ENCODE measurements at places on chromosomes 4 and X.

DNA sequence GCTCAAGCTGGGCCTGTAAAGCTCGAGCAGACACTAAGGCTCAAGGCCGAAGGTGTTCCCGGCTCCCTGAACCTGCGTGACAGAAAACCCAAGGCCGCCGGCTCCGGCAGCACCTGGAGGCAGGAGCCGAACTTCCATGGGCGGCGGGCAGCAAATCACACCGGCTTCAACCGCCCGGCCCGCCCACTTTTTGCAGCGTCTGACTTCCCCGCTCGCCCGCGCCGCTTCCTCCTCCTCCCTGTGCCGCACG lies 940 bp upstream of the NSD2 start:
- DNase-seq = peak; percentile 91
- H3K36me3 ChIP-seq = peaks cover 12% of the 10 kb centered on the region
- no peaks in the 10 kb centered on the region for H3K27me3 ChIP-seq
- peaks cover 28% of the 10 kb centered on the region for H3K4me1 ChIP-seq
- peak overlapping the region; percentile 93 for H3K27ac ChIP-seq

DNA sequence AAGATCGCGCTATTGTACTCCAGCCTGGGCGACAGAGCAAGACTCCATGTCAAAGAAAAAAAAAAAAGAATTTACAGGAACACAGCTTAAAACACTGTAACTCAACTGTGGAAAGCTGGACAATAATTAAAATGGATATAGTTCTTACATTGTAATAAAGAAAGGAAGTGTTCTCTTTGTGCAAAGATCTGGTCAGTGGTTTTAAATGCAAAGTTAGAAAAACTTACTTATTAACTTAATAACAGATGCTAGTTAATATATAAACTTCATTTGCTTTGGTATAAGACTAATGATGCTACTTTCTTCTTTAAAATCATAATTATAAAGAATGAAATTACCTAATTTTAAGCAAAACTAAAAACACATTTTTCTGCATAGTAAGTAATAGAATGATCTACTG lies 2024.1 kb upstream of the TENM3 start:
- no peaks in the 10 kb centered on the region for H3K4me1 ChIP-seq
- peaks cover 2% of the 10 kb centered on the region for H3K27me3 ChIP-seq
- no peak overlapping the region for H3K27ac ChIP-seq
- no peak overlapping the region for H3K4me3 ChIP-seq
- peaks cover 1% of the 10 kb centered on the region for H3K36me3 ChIP-seq

DNA sequence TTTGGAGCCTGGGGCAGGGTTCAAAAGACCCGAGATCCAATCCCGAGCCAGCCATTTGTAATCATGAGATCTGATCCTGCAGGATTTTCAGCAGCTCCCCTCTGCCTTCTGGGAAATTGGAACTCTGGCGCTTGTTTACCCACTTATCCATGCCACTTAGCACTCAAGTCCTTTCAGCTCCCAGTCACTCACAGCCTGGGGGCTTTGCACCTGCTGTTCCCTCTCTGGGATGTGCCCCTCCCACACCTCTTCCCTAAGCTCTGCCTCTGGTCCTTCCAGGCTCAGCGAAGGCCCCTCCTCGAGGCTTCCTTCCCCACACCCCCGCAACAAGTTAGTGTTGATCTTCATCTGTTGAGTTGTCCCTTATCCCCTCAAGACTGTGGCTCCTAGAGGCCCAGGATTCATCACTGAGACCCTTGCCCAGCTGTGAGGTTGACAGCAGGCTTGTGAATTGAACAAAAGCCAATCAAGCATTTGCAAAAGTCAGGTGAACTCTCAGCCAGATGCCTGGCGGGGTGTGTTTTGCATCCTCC lies 99.1 kb upstream of the AFAP1 start:
- no peak overlapping the region for H3K4me3 ChIP-seq
- peaks cover 26% of the 10 kb centered on the region for H3K27me3 ChIP-seq
- no peaks in the 10 kb centered on the region for H3K36me3 ChIP-seq
- DNase-seq = no peak
- peaks cover 12% of the 10 kb centered on the region for H3K4me1 ChIP-seq

- no peak overlapping the region for H3K27ac ChIP-seq
- H3K36me3 ChIP-seq = peaks cover 10% of the 10 kb centered on the region
- peaks cover 8% of the 10 kb centered on the region for H3K4me1 ChIP-seq
- DNase-seq = no peak
Observed at GRCh38 chrX:41858161-41858775, 65.1 kb downstream of the CASK start.

DNA sequence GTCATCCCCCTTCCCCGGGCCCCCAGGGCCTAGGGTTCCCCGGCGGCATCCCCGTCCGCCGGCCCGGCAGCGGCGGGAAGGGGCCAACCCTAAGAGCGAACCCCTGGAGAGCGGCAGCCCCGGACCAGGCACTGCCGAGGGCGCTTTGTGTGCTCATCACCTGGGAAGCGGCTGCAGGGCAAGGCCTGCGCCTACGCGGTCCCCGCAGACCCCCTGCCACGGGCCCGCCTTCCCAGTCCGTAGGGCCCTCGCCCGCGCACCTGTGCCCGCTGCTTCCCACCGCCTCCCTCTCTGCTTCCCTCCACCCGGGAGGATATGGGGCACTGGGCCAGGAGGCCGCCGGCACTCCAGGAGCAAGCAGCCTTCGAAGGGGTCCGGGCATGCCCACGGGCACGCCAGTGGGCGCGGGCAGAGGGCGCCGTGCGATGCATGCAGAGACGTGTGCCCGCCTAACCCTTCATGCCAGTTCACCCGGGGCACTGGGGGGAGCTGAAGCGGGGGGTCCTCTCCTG lies 2.6 kb downstream of the FLNA start:
- H3K27me3 ChIP-seq = no peaks in the 10 kb centered on the region
- peak overlapping the region; percentile 83 for H3K27ac ChIP-seq
- peaks cover 11% of the 10 kb centered on the region for H3K4me1 ChIP-seq
- no peak for DNase-seq
- H3K4me3 ChIP-seq = peak overlapping the region; percentile 83

- peaks cover 53% of the 10 kb centered on the region for H3K4me1 ChIP-seq
- DNase-seq = no peak
- H3K27ac ChIP-seq = no peak overlapping the region
- H3K4me3 ChIP-seq = no peak overlapping the region
- peaks cover 12% of the 10 kb centered on the region for H3K36me3 ChIP-seq
Observed at GRCh38 chrX:154720067-154720466, 30.8 kb downstream of the GAB3 start.

DNA sequence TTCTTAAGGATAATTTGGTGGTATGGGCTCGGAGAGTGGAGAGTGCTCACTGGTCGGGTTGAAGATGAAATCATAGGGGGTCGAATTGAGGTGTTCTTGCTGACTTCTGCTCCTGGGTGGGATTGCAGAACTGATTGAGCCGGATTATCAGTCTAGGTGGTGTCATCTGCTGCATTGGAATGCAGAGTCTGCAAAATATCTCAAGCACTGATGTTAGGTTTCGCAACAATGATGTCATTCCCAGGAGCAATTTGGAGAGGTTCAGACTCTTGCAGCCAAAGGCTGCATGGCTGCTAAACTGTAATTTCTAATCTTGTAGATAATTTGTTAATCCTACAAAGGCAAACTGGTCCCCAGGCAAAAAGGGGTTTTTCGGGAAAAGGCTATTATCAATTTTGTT lies 67.7 kb downstream of the RHOH start:
- DNase-seq = no peak
- peaks cover 41% of the 10 kb centered on the region for H3K4me1 ChIP-seq
- H3K27ac ChIP-seq = peak overlapping the region; percentile 96
- H3K4me3 ChIP-seq = no peak overlapping the region

DNA sequence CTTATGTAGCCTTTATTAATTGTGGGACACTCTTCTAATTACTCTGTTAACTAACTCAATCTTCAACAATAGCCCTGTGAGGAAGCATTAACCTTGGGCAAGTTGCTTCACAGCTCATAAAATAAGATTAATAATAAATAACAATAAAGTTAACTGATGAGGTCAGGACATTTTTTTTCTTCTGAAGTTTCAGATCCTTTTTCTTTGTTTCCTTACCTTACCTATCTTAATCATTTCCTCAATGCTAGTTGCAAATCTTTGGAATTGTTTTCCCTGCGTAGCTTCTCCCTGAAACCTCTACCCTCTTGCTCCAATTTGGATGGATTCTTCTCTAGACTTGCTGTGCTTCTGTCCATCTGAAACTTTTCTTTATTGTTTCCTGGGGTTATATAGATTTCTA lies 17.5 kb upstream of the PLAC8 start:
- no peak for DNase-seq
- no peak overlapping the region for H3K27ac ChIP-seq
- H3K36me3 ChIP-seq = peaks cover 35% of the 10 kb centered on the region
- H3K4me3 ChIP-seq = no peak overlapping the region
- H3K27me3 ChIP-seq = no peaks in the 10 kb centered on the region

GRCh38 chr4:56817840-56818491 lies 3.5 kb downstream of the SPINK2 start:
- H3K4me3 ChIP-seq = peak overlapping the region; percentile 64
- peaks cover 15% of the 10 kb centered on the region for H3K27me3 ChIP-seq
- H3K36me3 ChIP-seq = peaks cover 9% of the 10 kb centered on the region
- H3K27ac ChIP-seq = peak overlapping the region; percentile 97

DNA sequence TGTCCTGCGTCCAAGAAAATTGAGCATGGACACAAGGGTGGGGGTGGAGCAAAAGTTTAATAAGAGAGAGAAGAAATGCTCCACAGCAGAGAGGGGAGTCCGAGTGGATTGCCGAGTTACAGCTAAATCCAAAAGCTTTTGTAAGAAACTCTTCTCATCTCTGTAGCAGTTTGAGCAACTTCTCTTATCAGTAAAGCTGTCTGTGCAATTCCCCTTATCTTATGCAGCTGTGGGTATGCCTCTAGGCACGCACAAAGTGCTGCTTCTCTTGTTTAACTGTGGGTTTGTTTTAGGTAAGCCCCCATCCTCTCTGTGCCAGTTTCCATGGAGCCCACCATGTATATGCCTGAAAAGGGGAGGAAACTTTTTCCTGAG lies 44.8 kb downstream of the HMGB2 start:
- peaks cover 6% of the 10 kb centered on the region for H3K36me3 ChIP-seq
- DNase-seq = no peak
- H3K27me3 ChIP-seq = no peaks in the 10 kb centered on the region
- H3K4me1 ChIP-seq = peaks cover 9% of the 10 kb centered on the region
- H3K27ac ChIP-seq = no peak overlapping the region
- H3K4me3 ChIP-seq = peak overlapping the region; percentile 54

DNA sequence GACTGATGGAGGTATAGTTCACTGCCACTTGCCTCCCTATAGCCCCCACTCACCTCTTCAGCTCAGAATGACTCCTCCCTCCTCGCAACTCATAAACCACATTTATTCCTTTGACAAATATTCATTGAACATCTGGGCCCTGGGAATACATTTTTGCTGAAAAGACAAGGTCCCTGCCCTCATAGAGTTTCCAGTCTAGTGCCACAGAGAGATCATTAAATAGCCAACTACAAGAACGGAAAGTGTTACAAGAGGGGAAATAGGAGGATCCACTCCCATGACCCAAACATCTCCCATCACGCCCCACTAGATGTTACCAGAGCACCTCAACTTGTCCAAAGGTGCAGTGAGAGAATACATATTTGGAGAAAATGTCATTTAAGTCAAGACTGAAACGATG lies 3.2 kb upstream of the KLF3 start:
- no peak for DNase-seq
- peak overlapping the region; percentile 17 for H3K4me3 ChIP-seq
- H3K36me3 ChIP-seq = peaks cover 10% of the 10 kb centered on the region
- peak overlapping the region; percentile 2 for H3K27ac ChIP-seq
- peaks cover 32% of the 10 kb centered on the region for H3K4me1 ChIP-seq

DNA sequence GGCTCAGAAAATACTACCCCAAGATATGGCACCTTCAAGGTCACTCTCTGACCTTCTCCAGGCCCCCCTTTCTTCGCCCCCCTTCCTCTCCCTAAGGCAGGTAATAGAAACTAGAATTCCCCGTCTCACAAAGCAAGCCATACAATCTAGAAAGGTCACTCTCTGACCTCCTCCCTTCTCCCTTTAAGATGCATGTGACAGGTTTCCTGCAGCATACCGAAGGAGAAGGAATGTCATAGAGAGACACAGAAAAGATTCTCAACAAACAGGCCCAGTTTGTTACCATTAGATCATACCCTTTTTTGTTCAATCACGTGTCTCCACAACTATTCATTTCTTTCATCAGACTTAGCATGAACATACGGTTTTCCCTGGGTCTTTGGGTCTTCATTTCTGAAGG lies 51.2 kb upstream of the RBMXL3 start:
- no peaks in the 10 kb centered on the region for H3K27me3 ChIP-seq
- H3K4me1 ChIP-seq = no peaks in the 10 kb centered on the region
- no peaks in the 10 kb centered on the region for H3K36me3 ChIP-seq
- DNase-seq = no peak

- DNase-seq = no peak
- H3K27me3 ChIP-seq = peaks cover 3% of the 10 kb centered on the region
- H3K36me3 ChIP-seq = no peaks in the 10 kb centered on the region
- no peak overlapping the region for H3K4me3 ChIP-seq
- H3K4me1 ChIP-seq = no peaks in the 10 kb centered on the region
Observed at GRCh38 chr4:152965611-152966010, 29.5 kb downstream of the FHDC1 start.

GRCh38 chr4:133014473-133015135 lies 134.5 kb upstream of the PCDH10 start:
- DNase-seq = no peak
- no peaks in the 10 kb centered on the region for H3K36me3 ChIP-seq
- H3K4me1 ChIP-seq = no peaks in the 10 kb centered on the region

GRCh38 chrX:119238557-119238956 lies 2.5 kb downstream of the PGRMC1 start:
- no peak for DNase-seq
- peaks cover 27% of the 10 kb centered on the region for H3K36me3 ChIP-seq
- H3K4me3 ChIP-seq = no peak overlapping the region

DNA sequence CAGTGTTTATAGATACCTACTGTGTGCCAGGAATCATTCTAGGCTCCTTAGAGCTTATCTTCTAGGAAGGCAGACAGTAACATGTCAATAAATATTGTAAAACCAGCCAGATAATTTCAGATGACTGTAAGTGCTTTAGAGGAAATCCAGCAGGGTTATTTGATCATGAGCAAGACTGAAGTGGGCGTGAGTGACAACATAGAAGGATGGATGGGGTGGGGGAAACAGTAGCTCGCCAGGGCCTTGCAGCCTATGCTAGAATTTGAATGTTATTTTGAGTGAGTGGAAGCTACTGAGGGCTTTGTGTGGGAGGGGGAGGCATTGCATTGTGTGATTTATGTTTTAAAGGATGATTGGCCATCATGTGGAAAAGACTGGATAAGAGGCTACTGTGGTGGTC lies 6.7 kb downstream of the SRD5A3 start:
- H3K27me3 ChIP-seq = no peaks in the 10 kb centered on the region
- H3K27ac ChIP-seq = no peak overlapping the region
- no peak for DNase-seq
- peaks cover 9% of the 10 kb centered on the region for H3K36me3 ChIP-seq
- no peak overlapping the region for H3K4me3 ChIP-seq
